ENCODE measurements at places on chromosomes 1 and 21.
A peak's percentile ranks its signal among the peaks of the same experiment; 100 is the strongest.

GRCh38 chr1:200674838-200675587 is 5.3 kb upstream of the DDX59 start:
- DNase-seq: no peak

DNA sequence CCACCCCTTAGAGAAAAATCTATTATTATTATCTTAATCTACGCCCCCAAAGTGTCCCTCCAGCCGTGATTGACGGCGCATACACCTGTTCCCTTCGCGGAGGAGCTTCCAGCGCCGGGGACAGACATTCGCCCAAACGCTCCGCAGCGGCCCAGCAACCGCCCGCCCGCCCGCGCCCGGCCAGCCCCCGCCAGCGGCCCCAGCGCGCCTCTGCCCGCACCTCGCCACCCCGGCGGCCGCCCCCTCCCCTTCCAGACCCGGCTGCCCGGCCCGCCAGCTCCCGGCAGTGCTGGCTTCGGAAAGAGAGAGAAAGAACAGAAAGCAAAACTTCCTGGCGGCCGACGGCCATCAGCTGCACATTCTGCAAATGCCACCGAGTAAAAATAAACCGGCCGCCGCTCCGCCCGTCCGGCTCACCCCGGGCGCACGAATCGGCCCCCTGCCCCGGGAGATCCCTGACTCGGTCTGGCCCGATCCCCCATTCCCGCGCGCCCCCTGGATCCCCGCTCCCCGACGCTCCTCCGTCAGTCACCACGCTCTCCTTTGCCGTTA is 1.6 kb downstream of the CASZ1 start:
- no peak for DNase-seq

DNA sequence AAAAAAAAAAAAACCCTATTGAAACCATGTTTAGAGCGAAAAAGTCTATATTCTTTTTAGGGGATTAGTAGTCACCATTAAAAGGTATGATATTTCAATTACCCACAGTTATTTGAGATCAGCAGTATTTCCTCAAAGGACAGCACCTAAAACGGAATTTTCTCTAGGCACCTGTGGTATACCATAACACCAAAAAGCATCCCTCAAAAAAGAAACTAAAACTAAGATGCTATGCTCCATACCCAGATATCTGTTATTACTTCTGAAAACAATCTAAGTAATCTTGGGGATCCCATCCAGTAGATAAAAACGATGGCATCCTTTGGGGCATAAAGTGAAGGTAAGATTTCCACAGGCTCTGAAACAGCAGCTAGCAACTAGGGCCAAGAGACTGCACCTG is 89.0 kb downstream of the RERE start:
- DNase-seq: no peak

DNA sequence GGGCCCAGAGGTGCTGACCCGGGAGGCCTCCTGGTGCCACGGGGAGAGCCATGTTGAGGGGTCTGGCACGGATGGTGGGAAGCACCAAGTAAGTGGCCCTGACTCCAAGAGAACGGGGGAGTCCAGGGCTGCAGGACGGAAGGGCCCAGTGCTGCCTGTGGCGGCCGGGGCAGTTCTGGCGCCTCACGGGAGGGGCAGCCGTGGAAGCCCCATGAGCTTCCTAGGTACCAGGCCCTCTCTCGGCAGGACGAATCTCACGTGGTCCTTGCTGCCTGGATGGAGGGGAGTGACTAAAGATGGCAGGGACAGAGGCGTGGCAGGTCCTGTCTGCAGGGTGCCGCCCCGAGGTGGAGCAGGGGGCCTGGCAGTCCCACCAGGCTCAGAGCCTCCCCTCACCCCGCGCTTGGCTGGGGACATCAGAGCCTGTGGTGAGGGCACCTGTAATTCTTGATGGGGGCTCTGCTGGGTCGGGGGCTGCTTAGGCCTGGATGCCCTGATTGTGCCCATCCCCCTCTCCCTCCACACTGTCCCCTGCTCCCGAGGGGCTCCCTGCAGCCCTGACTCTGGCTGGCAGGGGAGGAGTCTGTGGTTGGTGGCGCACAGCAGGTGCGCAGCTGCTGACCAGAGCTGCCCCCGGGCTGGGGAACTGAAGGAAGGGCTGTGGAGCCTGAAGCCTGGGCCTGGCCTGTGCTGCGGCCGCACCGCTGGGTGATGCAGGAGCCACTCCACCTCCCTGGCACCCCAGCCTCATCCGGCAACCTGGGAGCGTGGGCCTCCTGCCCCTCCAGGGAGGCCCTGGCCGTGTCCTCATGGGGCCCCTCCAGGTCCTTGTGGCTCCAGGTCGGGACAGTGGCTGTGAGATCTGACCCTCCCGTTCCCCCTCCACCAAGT is 31.4 kb downstream of the POFUT2 start:
- DNase-seq: no peak

- DNase-seq: no peak
Measured at GRCh38 chr1:12185036-12185917, 18.5 kb downstream of the TNFRSF1B start.

- DNase-seq: no peak
Measured at GRCh38 chr1:19400192-19400611, 85.1 kb downstream of the CAPZB start.

- no peak for DNase-seq
Measured at GRCh38 chr1:114216431-114217173, 62.9 kb upstream of the SYT6 start.

DNA sequence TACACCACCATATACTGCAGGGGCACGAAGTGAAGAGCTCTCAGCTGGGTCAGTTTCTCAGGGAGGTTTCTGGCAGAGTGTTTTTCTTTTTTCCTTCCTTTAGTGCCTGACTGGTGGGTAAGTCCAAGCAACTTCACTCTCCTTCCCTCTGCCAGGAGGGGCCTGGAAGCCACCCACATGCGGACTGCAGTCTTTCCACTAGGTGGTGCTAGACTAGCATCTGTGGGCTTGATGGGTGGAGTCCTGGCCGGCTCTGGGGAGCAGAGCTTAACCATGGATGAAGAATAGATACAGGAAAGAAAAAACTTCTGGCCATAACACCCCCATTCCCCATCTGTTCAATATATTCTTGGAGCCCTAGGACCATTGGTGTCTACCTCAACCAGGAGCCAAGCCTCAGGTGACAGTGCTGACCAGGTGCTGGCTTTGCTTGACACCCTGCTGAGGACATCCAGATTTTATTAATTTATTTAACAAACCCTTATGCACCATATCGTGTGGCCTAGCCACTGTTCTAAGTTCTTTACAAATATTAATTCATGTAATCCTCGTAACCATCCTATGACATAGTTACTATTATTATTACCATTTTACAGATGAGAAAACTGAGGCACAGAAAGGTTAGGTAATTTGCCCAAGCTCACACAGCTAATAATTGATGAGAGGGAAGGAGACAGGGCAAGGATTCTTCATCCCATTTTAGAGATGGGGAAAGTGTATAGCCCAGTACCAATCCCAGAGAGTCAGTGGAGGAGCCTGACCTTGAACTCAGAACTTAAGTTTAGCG is 126.7 kb upstream of the CSF3R start:
- DNase-seq: peak; percentile 12

DNA sequence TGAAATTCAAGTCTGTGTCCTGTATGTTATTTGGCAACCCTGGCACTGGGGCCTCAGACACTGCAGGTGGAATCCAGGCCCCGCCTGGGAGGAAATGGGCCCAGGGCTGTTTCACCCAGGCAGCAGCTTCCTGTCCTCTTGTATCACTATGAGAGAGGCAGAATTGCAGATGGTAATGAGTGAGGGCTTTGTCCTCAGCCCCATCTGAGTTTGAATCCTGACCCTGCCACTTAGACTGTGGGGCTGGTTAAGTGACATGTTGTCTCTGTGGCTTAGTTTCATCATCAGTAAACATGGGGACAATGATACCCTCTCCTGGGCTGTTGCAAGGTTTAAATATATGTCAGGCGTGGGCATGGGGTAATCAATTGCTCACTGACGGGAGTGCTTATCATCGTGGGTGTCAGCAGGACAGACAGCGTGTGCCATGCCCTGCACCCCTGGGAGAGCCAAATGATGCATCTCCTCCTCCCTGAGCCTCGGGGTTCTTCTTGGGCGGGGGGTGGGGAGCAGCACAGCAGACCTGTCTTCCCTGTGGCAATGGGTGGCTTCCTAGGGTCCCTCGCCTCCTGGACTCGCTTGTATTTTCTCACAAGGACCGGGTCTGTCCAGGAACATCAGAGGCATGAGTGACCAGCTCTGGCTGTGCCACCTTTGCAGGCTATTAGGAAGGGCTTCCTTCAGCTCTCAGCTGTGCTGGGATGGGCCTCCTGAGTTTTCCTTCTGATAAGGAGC is 42.1 kb downstream of the ARHGEF10L start:
- DNase-seq: no peak

DNA sequence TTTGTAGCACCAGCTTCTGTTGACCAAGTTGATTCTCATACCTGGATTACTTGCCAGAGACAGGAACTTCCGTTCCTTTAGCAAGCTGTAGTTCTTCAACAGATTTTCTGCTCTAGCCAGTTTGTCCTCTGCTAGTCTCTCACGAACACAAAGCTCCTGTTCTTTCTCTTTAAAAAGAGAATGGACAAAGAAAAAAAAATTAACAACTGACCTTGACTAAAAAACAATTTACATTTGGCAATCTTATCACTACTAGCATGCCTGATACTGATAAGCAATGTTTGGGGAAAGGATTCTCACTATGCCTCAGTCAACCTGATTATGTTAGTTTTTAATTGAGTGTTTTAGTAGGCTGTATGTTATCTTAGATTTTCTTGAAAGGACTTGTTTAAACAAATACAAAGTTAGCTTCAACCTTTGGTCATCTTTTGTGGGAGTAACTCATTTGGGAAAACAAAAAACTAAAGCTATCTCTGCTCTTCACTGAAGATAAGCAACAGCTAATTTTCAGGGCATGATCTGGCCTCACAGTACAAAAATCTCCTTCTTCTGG is 8.3 kb downstream of the NEK2 start:
- no peak for DNase-seq

GRCh38 chr21:27371975-27372331 is 405.1 kb upstream of the ADAMTS5 start:
- no peak for DNase-seq

DNA sequence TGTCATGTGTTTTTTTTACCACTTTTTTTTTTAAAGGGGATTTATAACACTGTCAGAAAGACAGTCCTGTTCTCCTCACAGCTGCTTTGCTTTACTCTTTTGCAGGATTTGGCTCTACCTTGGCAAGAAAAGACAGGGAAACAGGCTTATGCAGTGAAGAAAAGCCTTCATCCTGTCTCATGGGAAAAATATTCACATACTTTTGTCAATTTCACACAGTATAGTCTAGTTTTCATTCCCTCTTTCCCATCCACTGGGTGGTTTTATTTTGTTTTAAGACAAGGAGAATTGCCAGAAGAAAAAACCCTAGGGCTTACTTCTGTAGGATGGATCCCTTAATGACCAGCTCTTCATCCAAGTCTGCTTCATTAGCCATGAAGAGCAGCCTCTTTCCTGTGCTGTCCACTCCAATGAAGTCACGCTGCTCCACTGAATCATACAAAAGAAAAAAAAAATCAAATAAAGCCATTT is 60.0 kb downstream of the EIF2B3 start:
- DNase-seq: no peak

DNA sequence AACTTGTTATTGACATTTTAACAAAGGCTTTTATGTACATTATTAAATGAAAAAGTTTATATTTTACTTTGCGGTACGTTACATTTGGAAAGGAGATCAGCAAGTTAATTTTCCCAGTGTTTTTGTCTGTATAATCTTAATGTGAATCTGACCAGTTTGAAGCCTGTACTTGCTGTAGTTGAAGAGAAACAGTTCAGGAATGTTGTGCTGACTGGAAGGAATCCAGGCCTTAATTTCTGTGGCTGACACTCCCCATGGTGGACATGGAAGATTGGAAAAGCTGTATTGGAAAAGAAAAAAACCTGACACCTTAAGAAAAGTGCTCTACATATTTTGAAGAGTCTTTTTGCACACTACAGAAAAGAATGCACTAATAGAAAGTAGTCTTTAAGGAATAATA is 15.5 kb downstream of the LEPR start:
- DNase-seq: no peak

DNA sequence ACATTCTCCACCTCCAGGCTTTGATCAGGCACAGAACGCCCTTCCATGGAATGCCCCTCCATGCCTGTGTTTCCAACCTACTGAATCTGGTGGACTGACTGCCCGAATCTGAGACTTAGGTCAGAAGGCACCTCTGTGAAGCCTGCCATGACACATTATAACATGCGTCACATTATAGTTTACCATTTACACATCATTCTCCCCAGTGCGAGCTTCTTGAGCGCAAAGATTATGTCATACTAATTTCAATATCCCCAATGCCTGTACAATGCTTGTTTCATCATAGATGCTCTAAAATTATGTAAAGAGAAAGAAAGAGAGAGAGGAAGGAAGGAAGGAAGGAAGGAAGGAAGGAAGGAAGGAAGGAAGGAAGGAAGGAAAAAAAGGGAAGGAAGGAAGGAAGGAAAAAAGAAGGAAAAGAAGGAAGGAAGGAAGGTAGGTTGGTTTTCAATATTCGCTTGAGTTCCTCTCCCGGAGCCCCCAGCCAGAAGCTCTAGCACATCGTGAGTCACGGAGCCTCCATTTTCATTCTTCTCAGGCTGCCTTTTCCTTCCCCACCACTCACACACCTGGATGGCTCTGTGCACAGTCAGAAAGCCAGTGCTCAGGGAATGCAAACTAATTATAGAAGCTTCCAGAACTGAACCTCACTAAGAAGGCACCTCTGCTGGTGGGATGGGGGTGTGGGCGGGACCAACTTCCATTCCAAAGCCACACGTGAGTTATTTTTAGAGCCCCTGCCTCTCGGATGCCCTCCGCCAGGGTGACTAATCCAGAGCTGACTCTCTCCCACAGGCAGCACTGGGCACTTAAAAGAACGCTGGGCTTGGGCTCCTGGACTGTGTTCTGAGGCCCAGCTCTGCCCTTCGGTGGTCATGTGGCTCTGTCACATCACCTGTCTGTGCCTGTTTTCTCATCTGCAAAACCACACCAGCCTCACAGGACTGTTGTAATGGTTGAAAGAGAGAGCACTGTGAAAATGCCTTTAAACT is 27.4 kb downstream of the LAMB3 start:
- DNase-seq: no peak

DNA sequence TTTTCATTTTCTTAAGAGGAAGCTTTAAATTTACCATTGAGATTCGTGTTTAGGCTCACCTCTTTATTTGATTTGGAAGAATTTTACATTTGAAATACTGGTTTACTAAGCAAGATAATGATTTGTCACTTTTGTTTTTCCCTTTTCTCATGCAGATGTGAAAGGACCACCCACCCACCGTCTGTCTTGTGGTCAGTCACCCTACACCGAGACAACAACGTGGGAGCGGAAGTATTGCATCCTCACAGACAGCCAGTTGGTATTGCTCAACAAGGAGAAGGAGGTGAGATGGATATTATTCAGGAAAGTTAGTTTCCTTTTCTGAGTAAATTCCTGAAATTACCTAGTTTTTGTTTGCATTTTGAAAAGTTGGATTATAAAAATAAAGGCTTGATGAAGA is 189.5 kb downstream of the RASAL2 start:
- no peak for DNase-seq

DNA sequence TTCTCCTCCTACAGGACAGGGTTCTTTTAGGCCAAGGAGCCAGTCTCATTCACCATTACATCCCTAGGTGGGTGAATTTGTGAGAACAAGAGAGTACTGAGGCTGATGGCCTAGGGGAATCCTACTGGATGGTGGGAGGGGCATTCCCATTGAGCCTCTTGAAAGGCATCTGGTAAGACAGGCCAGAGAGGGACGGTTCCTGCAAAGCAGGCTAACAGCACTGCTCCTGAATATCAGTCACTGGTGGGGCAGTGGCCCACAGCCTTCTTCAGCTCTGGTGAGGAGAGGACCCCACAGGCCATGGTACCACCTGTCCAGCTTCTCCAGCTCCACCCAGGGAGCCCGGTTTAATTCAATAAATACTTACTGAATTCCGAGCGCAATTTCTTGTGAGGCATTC is 125.9 kb upstream of the EDN2 start:
- no peak for DNase-seq

GRCh38 chr1:222195857-222196256 is 352.0 kb downstream of the HHIPL2 start:
- no peak for DNase-seq

Data from CD4-positive, alpha-beta T cell treated with Interleukin-17A for 4 hours (primary cell).